ENCODE measurements at places on chromosomes 4 and X.

- no peak for DNase-seq
Measured at GRCh38 chr4:58983887-58984286, 1873.7 kb upstream of the IGFBP7 start.

DNA sequence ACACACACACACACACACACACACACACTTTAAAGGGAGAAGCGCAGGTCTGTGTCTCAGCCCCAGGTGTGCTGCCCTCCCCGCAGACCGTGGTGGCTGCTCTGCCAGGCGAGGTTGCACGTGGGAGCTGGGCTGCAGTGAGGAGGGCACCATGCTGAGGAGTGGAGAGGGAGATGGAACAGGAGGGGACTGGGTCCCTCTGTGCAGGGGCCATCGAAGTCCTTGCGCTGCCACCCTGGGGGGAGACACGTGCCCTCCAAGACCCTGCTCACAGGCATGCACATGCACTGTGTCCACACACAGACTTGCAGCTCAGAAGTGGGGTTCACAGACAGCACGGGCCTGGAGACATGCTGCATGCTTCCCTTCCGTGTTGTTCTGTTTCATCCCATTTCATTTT lies 65.5 kb upstream of the HGFAC start:
- DNase-seq: no peak

DNA sequence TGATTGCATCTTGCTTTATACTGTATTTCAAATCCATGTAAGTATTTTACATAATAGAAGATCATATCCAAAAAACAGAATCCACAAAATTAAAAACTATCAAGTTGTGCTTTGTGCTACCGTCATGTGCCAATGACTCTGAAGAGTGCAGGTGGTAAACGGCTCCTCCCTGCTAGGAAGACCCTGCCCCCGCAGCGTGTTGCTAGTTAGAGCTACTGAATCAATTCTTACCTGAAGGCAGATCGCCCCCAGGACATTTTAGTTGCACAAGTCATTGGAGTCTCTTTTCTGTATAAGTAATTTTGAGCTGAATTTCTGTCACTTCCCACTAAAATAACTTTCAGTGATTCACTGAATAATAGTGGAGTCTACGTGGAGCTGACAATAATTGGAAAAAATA lies 599.5 kb upstream of the ZFP42 start:
- DNase-seq: no peak

DNA sequence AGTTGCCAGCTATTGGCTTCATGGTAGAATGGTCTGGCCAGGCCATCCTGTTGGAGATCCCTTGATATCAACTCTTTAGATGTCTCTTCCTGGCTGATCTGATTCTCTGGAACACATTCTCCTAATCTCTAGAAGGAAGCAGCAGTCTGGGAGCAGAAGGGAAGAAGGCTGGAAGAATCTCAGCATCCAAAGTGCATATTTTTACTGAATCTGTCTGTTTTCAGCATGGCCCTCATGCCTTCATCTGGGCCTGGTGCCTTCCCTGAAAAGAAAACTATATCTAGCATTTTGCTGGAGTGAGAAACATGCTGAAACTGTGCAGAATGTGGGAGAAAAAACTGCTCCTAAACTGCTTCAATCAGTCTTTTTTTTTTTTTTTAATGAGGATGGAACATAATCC lies 148.7 kb downstream of the REPS2 start:
- DNase-seq: no peak

- DNase-seq: no peak
Measured at GRCh38 chrX:23884427-23885024, 23.2 kb downstream of the APOO start.

GRCh38 chr4:70808151-70808550 lies 31.5 kb downstream of the GRSF1 start:
- no peak for DNase-seq

- DNase-seq: no peak
Measured at GRCh38 chr4:152780267-152780778, 569 bp downstream of the ARFIP1 start.

DNA sequence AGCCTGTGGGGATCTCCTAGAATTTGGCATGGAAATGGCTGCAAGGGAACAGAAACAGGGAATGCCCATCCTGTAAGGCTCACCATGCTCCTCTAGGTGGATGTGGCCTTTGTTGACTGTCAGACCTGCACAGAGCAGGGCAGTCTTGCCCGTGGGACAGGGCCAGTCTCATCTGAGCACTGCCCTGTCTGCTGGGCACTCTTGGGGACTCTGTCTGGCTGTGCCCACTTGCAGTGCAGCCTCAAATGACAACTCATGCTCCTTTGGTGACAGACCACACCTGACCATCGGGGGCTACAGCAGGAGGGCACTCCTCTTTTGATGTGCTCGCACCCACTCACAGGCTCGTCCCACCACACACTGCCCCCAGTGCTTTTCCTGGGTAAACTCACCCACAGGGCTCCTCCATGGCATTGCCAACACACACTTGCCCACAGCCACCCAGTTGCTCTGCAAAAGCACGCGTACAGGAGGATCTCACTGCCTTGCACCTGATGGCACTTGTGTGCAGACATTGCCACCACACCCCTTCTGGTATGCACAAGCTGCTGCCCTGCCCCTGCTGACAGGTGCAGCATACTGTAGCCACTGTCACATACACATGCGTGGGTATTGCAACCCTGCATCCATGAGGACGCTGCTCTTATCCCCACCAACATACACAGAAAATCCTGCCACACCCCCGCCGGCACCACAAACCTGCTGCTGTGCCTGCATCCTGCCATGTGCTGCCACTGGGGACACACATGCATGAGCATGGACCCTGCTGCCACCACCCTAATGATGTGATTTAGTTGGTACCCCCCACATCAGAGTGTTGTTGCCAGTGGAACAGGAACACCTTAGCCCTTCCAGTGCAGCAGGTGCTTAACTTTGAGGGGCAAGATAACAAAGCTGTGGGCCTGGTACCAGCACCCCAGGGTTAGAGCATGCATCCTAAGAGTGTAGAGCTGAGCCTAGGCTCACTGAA lies 100.1 kb upstream of the ARHGEF9 start:
- DNase-seq: no peak

DNA sequence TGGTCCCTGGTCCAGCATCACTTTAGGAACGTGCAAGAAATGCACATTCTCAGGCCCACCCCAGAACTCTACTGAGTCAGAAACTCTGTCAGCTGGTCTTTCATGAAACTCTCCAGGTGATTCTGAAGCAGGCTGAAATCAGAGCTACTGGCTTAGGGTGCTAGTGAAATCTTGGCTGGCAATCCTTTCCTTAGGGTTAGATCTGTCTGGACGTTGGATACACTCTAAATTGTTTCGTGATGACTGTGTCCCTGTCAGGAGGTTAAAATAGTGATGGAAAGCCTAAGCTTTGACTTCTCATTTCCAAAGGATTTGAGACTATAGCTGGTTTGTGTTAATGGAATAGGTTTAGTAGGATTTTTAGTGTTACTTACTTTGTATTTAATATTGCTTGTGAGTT lies 99.1 kb downstream of the ARHGAP10 start:
- DNase-seq: no peak

- DNase-seq: no peak
Measured at GRCh38 chrX:49042581-49043219, 457 bp downstream of the TFE3 start.

DNA sequence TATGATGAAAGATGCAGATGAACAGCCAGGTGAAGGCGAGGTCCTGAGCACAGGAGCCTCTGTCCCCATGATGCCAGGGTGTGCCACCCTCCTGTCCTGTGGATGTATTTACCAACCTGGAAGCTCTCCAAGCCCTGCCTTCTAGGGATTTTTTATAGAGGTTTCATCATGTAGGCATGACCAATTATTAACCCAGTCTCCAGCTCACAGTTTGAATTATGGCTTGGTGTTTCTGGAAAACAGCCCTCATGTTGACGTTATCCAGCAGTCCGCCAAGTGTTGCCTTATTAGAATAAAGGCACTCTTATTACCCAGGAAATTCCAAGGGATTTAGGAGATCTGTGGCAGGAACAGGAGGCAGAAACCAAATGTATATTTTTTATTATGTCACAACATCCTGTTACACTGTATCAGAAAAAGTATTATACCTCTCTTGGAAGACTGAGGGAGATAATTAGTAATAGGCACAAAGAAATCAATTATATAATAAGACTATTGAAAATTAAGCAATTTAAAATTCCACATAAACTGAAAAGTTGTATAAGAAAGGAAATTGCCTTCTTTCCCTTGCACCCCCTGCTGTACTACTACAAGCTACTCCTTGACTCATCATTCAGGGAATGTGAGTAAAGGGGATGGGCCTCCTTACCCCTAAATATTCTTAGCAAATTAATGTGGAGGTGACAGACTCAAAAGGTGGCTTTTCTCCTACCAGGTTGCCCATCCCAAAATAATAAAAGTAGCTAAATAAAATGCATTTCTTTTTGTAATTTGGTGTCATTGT lies 129.6 kb downstream of the ZNF330 start:
- no peak for DNase-seq

DNA sequence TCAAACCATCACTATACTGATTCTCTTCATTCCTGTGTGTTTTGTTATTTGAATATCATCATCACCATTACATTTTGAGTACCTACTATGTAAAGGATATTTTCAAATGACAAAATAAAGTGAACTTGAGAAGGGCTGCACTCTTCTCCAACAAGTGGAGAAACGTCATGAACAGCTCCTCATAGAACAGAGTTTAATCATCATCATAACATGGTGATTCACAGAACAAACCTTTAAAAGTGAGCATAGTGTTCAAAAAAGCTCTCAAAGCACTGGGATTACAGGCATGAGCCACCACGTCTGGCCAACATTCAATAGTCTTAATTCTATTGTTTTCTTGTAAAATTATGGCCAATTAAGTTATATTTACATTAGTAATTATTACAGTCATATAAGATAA lies 993.9 kb downstream of the PDHA2 start:
- DNase-seq: no peak

- no peak for DNase-seq
Measured at GRCh38 chr4:116070283-116070682, 956.9 kb upstream of the NDST4 start.

- DNase-seq: no peak
Measured at GRCh38 chrX:123277347-123277746, 93.3 kb downstream of the GRIA3 start.

DNA sequence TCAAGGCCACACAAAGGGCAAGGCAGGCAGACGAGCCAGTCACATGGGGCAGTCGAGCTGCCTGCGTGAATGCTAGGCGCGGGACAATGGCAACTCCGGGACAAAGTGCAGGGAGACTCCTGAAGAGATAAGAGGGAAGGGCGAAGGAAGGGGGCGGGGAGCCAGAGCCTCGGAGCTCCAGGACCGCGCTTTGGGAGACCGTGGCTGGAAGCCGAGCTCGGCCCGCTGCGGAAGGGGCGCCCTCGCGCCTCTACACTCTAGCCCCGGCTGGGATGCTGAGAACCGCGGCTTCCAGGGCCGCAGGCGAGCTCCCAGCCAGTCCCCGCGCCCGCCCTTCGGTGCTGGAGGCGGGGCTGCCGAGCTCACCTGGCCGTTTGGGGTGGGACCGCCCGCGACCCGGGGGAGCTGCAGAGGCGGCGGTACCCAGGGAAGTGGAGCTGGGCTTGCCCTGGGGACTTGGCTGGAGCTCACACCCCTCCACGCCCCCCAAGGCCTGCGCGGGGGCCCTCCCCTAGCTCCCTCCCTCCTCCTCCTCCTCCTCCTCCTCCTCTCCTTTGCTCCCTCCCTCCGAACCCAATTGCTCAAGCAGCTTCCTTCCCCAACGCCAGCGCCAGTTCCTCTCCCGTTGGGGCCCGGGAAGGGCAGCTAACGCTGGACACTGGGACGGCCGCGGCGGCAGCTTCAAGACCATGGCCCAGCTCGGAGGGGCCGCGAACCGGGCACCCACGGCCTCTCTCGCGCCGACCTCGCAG lies at the start of gene SOWAHD:
SOWAHD (plus strand) TSS at position 610 of the 752 bp plus-strand sequence; CDS start at position 690, 80 bp downstream.
- DNase-seq: peak; percentile 12

DNA sequence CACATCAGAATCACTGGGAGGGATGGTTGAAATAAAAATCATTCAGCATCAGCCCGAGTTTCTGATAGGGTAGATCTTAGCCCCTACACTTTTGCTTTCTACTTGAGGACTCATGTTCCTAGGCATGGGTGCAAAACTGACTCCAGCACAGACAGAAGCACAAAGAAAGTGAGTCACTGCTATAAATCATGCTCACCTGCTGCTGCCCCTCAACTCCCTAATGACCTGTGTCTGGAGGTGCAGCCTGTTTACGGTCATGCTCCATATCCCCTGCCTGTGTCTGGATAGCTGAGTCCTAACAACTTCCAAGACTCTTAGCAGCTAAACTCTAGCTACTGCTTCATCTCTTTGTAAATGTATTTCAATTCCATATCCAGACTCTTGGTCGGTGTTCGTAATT lies 57.8 kb downstream of the ADGRA3 start:
- no peak for DNase-seq

- no peak for DNase-seq
Measured at GRCh38 chr4:11628093-11628725, 199.5 kb upstream of the HS3ST1 start.

- DNase-seq: no peak
Measured at GRCh38 chrX:111375747-111376146, 36.2 kb downstream of the DCX start.

DNA sequence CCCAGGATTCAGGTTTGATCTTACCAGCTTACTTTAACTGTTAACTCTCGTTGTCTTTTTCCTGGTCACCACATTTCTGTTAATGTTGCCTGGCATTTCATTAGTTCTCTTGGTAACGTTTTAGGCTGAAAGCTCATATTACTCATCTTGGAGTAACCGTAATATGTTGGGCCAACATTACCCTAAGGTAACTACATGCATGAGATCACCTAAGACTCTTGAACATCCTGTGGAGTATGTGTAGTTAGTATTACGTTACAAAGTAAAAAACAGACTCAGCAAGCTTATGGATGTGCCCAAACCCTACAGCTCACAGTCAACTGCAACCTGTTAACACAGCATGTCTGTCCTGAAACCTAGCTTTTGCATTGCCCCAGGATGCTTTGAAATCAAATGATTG lies 203.3 kb upstream of the HS3ST1 start:
- DNase-seq: no peak

DNA sequence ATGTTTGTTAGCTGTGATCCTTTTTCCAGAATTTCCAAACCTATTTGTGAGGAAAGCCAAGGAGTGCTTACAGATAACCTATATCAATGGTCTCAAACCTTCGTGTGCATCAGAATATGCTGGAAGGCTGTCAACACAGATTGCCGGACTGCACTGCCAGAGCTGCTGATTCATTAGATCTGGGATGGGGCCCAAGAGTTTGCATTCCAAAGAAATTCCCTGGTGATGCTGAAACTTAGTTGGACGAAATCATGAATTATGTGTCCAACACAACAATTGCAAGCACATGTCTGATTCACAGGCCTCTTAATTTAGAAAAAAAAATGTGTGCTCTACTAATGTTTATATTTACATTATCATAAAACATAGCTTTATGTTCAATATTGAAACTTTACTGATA lies 544.0 kb upstream of the AMOT start:
- no peak for DNase-seq

DNA sequence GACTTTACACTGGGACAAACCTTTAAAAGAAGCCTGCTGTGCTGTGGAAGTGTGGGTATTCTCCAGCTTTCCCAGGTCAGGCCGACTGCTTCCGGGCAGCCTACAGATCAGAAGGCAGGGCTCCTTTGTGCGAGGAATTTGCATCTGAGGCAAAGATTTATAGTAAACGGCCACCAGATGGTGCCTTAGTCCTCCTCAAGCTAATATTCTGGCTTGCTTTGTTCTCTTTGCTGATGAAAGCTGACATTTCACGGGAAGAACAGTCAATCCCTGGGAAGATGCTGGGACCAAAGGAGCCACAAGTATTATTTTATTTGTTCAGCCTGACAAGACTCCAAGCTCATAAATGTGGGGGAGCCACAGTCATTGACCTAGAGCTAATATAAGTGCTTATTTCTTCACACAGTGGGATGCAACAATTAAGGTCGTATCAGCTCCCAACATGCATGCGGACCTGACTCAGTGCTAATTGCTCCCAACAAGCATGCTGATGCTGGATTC lies 120.7 kb upstream of the TRIM2 start:
- peak; percentile 47 for DNase-seq

- DNase-seq: no peak
Measured at GRCh38 chr4:8297691-8298485, 28.3 kb downstream of the HTRA3 start.

Data from activated CD4-positive, alpha-beta T cell treated with anti-CD3 and anti-CD28 coated beads for 4 hours (primary cell).